NCI-H1048 (cell line): ENCODE measurements at places on chromosomes 3 and 15.
A peak's percentile ranks its signal among the peaks of the same experiment; 100 is the strongest.

DNA sequence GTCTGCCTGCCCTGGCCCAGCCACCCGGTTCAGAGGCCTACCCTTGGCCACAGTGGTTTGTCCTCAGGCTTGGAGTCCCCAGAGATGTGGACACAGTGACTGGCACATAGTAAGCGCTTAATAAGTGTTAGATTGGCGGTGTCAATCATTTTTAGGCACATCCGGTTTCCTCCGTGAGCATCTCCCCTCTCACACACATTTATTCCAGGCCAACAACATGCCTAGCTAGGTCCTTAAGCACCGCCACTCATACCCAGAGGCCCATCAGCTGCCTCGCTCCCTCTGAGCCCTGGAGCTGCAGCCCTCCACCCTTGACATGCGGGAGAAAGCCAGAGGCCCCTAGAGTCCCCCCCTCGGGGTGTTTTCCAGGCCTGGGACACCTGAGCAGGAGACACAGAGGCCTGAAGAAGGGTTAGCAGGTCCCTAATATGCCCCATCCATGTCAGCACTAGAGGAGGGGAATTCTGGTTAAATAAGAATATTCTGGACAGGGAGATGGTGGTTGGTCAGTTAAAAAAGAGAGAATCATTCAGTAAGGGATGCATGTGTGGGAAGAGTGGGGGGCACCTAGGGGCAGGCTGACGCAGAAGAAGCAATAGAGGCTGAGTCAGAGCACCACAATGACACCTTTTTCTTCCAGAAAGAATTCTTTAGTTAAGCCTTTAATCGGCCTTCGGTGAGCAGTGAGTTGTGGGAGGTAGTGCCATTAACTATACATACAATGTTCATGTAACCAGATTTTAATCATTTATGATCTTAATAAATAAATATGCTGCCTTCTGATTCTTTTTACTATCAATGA is 22.3 kb downstream of the NR2F2 start:
- no peak for DNase-seq

DNA sequence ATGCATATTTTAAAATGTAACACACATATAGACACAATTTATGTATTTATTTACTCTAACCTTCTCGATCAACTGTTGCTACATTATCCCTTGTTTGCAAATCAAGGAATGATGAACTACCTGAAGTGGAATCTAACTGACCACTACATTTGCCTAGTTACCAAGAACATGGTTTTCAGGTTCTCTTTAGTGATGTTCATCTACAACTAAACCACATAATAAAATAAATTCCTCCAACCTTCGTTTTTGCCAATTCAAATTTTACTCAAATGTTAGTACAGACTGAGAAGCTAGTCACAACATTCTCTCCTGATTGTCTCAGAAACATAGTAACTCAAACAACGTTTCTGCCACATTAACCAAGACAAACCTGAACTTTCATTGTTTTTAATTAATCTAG is 521.9 kb downstream of the FOXP1 start:
- peak; percentile 47 for DNase-seq

DNA sequence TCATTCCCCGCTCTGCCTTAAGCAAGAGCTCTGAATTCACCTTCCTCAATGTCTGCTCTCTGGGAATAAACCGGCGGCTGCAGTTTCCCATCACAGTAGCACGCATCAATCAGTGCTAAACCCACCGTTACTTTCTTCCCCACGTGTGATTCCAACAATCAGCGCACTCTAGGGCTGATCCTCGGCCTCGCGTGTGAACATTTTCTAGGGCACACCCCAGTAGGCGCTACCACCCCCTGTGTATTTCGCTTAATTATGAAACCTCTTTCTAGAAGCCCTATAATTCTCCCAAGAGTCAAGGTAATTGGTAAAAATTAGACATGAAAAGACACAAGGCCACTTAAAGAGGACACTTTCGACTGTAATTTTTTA is 87.5 kb downstream of the RFTN1 start:
- no peak for DNase-seq

DNA sequence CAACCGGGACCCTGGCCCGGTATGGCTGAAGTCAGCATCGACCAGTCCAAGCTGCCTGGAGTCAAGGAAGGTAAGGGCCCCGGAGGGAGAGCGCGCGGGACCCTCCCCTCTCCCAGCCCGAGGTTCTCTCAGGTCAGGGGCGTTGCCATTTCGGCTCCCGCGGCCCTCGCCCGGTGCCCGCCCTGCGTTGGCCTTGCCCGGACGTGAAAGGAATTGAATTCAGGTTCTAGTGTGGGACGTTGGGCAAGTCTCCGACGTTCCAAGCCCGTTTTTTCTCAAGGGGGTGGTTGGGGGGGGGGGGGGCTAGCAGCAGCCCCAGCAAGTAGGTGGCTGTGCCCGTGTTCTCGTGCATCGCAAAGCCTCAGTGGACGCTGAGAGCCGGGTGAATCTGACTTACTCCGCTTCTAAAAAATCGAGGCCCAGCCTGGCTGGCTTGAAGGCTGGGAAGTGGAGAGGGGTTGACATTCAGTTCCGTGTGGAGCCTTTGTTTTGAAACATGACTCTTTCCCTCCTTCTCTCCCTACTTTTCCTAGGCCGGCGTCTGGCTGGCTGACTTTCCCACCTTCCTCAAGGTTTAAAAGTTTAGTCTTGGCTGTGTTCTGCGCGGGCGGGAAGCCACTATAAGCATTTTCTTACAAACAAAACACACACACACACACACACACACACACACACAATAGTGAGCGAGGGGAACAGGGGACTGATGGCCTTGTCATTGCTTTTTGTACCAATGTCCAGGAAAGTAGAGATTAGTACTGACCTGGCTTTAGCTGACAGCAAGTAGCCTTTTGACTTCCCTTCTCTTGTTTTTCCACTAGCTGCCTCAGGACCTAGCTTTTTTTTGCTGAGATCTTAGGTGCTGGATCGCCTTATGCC is at the start of gene UTS2B:
Gene UTS2B, minus strand, starts transcription at position 873 of the 876 bp plus-strand sequence. CDS start 48,337 bp downstream, outside the sequence.
- DNase-seq = no peak
